ENCODE measurements at places on chromosomes 2 and 18. TPM values are rescaled to one million over a fixed set of nuclear protein-coding genes. Genes with fewer than 3 reads are reported as not detected.

GRCh38 chr2:38650012-38650411, 15.9 kb upstream of the GALM start:
- DNase-seq = no peak

GRCh38 chr2:9565436-9566153, 10.0 kb upstream of the ADAM17 start:
- DNase-seq = peak; percentile 98

- DNase-seq = no peak
Observed at GRCh38 chr18:63142594-63143225, 176.9 kb downstream of the BCL2 start.

Gene CYTIP
- total RNA-seq = not detected

GRCh38 chr18:51069885-51070284, 39.9 kb downstream of the SMAD4 start:
- DNase-seq = peak; percentile 19

DNA sequence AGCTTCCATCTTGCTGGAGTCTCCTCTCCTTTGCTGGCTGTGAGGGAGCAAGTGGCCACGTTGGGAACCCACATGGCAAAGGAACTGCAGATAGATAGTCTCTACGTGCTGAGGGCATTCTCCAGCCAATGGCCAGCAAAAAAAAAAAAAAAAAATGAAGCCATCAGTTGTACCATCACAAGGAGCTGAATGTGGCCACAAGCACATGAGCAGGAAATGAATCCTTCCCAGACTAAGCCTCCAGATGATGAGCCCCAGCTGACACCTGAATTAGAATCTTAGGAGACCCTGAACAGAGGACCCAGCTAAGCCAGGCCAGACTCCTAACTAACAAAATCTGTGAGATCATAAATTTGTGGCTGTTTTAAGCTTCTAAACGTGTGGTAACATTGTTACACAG, 57.9 kb downstream of the SPIRE1 start:
- DNase-seq = no peak

Gene FEZ2
- 86.2 TPM for total RNA-seq

DNA sequence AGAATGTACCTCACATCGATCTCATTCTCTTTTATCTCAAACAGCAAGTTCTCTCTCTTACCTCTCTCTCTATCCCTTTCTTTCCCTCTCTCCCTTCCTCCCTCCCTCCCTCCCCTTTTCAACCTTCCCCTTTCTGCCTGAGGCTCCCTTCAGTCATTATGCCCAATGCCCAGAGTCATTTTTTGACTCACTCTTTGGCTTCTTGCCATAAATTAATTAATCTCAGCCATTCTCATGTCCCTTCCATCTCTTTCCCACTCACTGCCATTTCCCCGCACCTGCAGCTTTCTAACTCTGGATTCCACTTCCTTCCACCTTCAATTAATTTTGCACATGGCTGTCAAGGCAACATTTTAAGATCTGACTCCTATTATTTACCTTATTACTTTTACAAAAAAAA, 60.1 kb downstream of the EVA1A start:
- peak; percentile 60 for DNase-seq

Gene CXCR2
- not detected for total RNA-seq

- no peak for DNase-seq
Observed at GRCh38 chr2:229045671-229046070, 225.4 kb downstream of the PID1 start.

- no peak for DNase-seq
Observed at GRCh38 chr2:60742419-60742818, 13.6 kb upstream of the PAPOLG start.

- DNase-seq = no peak
Observed at GRCh38 chr2:176156301-176156806, 753 bp upstream of the HOXD3 start.

DNA sequence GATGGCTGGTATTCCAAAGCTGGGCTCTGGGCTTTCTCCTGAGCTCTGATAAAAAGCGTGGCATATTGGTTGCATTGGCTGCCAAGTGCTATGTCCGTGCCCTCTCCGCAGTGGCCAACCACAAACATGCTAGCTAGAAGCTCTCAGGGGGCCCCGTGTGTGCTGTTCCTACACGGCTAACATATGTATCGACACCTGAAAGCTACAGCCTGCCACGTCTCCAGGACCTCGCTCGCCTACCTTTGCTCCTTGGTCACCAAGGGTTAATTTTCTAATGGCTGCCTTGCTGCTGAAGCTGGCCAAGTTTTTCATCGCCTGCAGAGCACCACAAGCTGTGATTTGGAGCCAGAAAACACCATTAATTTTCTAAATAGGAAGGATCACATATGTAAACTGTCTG, 888.4 kb downstream of the BCL11A start:
- no peak for DNase-seq

Gene RTP5
- not detected for total RNA-seq

Gene TMEM37
- total RNA-seq = not detected

- peak; percentile 15 for DNase-seq
Observed at GRCh38 chr2:53508667-53509066, 258.9 kb upstream of the CHAC2 start.

GRCh38 chr2:26457695-26458364, 20.1 kb downstream of the OTOF start:
- no peak for DNase-seq

DNA sequence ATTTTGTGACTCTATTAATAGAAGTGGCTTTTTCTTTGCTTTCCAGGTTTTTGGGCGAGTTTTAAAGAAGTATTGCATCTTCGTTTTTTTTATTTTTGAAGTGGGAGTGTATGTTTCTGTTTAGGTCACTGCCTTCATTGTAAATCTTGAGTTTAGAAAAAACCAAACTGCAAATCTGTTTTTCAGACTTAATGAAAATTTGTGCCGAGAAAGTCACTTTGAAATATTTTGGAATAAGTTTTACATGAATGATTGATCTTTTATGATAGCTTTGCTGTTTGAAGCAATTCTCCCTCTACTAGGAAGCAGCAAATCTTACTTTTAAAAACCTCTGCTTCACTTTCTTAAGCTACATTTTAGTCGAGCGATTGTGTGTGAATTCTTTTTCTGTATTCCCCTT, 2.2 kb downstream of the SMAD4 start:
- peak; percentile 25 for DNase-seq

Gene CHAC2
- 4.6 TPM for total RNA-seq

DNA sequence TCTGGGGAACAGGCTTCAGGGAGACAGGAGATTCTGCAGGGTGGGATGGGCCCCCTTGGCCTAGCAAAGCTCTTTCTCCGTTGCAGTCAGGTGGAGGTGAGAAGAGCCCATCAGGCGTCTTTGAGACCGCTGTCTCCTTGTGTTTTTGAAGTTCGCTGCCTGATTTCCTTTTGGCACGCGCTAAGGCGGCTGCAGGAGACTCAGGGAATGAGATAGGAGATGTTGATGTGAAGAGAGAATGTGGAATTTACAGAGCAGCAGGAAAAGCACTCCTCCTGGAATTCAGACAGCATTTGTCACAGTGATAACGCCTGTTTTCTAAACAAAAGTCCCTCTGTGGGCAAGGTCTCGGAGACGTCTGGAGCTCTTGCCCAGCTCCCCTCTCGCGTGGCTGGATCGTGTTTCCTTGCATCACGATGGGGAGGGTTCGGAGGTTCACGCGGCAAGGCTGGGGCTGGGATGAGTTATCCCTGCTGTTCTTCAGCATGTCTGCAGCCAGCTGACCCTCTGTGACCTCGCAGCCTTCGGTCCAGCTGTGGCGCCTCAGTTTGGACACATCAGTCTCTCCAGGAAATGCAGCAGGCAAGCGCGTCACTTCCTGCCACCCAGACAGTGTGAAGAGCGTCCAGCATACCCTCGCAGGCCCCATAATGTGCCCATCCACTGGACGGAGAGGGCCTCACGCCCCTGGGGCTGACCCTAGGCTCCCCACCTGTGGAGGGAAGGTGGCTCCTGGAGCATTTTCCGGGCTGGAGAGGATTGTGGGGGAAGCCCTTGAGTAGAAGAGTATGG, 30.2 kb downstream of the GLI2 start:
- DNase-seq = peak; percentile 63

Gene C2orf66
- total RNA-seq = not detected

Gene CIDEA
- not detected for total RNA-seq

Gene GRHL1
- total RNA-seq = 0.38 TPM
